ENCODE measurements at places on chromosomes 13 and 19.

DNA sequence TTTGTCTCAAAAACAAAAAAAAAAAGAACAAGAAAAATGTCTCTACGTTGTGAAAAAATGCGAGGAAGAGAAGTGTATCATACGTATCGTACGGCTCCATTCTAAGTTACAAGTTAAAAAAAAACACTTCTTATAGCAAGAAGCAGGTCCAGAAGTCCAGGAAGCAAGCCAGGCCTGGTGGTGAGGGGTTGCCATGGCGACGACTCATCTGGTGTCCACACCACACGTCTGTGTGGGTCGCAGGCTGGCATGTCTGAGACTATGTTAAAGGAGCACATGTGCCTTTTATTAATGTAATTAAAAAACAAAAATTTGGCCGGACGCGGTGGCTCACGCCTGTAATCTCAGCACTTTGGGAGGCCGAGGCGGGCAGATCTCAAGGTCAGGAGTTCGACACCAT is 5.9 kb downstream of the MED16 start:
- no peak for DNase-seq

DNA sequence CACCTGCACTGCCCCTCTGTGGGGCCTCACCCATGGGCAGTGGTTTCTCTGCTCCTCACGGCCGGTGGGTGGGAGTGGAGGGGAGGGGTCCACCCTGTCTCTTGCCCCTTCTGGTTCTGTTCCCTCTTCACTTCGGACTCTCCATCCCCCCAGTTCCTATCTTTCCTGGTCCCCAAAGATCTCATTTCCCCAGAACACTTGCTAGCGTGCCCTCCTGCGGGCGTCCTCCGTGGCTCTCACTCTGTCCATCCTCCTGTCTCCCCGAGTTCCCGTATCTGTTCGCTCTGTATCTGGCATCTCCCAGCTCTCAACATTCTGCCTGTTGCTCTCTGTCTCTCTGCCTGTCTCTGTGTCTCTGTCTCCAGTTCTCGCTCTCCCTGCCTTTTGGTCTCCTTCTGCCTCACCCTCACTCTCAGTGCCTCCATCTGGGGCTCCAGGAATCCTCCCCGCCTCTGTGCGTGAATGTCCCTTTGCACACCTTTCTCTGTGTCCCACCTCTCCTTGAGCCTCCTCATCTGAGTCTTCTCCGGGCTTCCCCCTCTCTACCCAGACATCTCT is 363 bp downstream of the SPIB start:
- no peak for DNase-seq

GRCh38 chr13:70172946-70173597 is 64.8 kb upstream of the KLHL1 start:
- no peak for DNase-seq

DNA sequence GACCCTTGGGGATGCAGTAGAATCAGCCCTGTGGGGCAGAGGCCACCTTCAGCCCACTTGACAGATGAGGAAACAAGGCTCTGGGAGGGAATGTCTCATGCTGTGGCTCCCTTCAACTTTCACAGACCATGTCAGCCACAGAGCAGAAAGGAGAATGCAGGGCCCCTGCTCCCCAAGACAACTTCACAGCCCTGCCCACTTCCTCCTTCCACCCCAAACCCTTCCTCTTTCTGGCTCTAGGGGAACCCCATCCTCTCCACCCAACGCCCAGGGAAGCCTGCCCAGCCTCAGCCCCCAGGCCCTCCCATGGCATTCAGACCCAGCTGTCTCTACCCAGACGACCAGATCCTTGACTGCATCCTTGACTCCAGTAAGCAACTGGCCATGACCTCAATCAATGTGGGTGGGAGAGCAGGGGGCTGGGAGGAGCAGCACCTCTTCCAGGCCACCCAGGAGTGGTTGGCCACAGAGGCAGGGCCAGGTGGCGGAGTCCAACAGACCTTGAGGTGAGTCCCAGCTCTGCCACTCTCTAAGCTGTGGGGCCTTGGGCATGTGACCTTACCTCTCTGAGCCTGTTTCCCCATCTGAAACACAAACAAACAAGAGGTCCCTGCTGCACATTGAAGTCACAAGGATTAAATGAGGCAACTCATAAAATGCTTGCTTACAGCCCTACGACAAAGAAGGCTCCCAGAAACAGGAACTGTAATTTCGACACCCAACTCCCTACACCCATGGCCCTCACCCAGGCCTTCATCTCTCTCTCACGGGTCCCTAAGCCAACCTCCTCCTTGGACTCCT is 15.8 kb downstream of the DEDD2 start:
- DNase-seq: no peak

- DNase-seq: no peak
Measured at GRCh38 chr13:104810242-104810641, 1725.2 kb downstream of the EFNB2 start.

GRCh38 chr19:39401070-39401548 is 5.5 kb upstream of the ZFP36 start:
- no peak for DNase-seq

- DNase-seq: no peak
Measured at GRCh38 chr19:1106841-1107660, 3.3 kb downstream of the GPX4 start.

DNA sequence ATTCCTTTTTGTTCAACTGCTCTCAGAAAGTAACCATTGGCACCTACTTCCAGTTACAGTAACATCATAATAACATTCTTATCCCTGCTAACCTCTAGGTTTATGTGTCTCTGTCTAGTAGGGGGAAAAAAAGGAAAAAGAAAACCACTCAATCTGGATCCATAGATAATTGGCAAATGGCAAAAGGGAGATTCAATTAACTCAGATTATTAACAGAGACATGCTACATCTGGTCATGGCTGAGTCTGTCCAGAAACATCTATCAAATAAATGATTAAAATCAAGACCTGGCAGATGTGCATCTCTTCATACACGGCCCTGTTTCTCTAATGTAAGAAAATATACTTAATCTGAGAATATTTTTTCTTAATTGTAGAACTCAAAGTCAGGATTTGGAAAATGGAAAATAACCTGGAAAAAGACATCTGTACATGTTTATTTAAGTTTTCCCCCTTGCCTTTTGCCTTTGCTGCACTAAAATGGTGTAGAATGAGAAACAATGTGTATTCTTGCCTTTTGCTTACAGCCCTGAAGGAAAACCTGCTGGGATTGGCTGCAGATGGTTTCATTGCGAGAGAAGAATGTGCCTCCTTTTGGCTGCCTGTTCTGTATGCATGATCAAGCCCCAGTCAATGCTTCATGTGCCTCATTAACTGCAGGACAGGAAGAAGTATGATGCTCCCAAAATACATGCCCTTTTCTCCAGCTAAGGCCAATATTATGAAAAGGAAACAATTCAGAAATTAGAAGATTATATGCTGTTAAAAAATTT is 921.6 kb upstream of the PCDH20 start:
- no peak for DNase-seq

GRCh38 chr13:91785431-91786119 is 387.2 kb downstream of the GPC5 start:
- DNase-seq: no peak

DNA sequence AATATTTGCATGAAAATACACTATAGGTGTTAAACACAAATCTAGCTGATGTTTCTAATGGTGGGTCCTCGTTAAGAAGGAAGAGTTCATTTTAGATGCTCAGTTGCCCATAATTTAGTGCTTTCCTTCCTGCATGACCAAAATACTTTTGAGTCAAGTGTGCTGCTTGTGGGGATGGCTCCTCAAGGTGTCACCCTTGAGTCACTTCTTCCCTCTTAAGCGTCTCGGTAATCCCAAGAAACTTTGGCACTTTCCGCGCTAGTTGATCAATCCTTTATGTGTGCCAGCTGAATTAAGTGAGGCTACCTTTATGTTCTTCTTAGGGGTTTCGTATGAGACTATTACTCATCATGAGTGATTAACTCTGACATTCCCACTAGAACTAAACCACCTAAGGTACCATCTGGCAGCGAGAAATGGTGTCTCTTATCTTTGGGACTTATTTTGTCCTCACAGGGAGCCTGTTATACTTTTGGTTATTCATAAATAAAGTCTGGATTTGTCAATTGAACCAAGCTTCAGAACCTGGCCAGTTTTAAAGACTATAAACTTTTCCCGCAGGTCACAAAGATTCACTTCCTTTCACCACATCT is 106.8 kb downstream of the NHLRC3 start:
- peak; percentile 6 for DNase-seq

GRCh38 chr13:100154842-100155416 is 66.0 kb downstream of the PCCA start:
- no peak for DNase-seq

DNA sequence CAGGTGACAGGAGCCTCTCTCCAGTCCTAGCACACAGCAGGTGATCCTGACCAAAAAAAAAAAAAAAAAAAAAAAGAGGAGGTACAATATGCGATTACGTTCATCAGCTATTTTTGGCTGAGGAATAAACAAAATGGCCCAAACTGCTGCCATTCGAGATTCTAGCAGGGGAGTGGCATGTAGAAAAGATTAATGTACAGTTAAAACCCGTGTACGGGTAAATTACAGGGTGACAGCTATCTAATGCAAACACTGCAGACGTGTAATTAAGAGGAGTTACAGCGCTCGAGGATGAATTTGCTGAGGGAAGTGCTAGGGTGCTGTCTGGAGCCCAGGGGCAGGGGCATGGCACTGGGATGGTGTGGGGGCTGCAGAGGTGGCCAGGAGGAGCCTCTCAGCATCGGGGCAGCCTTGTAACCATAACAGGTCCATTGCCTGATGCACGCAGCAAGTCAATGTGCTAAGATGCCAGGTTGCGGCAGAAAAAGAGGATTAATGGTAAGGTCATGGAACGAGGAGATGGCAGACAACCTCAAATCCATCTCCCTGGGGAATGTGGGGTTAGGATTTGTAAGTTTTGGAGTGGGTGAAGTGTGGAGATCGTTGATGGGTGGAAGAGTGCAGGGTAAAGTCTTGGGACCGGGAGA is 17.4 kb downstream of the CHST8 start:
- DNase-seq: no peak

- no peak for DNase-seq
Measured at GRCh38 chr19:24101459-24102115, 14.6 kb downstream of the ZNF254 start.

DNA sequence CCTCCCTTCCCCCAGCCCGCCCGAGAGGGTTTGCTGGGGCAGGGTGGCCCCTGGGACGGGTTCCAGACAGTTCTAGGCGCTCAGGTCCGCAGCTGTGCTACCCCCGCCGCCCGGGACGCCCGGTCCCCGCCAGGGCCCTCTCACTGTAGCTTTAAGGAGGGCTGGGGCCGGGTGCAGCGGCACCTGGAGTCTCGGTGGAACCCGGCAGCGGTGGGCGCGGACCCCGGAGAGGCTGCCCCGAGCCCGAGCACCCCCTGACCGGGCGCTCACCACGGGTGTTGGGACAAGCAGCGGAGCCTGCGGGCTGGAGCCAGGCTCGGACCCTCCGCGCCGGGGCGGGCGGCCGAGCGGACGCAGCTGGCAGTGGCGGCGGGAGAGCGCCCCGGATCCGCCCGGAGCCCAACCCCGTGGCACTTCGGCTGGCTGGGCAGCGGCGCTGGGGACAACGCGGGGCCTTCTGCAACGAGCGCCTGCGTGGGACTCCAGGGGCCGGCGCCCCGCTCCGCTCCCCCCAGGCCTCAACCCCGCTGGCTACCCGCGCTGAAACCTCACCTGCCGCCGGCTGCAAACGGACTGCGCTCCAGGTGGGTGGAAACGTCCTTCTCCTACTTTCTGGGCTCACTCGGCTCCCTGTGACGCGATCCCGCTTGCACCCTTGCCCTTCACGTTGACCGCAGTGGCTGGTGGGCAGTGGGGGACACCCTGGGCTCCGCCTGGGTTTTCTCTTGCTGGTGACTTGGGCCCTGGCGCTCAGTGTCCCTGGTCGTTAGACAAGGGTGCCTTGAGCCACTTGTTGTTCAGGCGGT is 81.1 kb downstream of the ZNF429 start:
- no peak for DNase-seq

DNA sequence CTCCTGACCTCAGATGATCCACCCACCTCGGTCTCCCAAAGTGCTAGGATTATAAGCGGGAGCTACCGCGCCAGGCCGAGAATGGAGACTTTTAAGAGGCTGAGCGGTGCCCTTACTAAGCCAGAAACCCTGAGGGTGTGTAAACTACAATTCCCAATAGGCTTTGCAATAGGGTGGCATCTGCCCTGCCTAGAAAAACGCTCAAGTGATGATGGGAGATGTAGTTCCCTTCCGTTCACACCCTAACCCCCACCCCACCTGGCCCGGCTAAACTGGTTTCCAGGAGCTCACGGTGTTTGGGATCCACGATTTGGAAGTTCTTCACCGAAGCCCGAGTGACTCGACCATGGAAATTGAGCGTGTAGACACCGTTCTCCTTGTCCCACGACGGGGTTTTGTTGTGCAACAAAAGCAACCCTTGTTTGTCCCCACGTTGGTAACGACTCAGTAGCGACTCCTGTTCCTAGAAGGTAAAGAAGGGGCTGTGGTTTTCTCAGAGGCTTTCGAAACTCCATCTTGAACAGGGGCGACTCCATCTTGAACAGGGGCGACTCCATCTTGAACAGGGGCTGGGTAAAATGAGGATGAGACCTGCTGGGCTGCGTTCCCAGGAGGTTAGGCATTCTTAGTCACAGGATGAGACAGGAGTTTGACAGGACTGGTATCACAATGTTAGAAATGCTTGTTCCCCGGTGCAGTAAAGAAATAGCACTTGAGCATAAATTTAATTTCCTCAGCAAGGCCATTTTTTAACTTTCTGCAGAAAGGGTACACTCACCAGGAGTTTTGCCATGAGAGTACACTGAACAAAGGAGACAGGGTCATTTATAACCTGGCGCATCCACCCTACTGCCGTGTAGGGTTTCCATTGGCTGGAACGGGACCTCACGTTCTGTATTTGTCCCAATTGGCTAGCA is 9.8 kb downstream of the PPP1R15A start:
- peak; percentile 33 for DNase-seq

DNA sequence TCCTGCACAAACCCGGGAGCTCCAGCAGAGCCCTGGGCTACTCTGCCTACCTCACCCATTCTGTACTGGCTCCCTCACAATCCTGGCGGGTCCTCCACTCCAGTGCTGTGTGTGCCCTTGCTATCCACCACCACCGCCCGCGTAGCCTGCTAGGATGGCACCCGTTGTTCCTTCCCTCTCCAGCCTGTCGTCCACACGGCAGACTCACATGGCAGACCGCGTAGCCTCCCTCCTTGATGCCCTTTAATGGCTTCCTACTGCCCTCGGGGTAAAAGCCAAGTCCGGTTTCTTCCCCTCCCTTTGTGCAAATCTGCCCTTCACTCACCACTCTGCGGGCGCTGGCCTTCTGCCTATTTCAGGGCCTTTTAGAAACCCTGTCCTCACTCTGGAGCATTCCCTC is 106.6 kb downstream of the RAB20 start:
- DNase-seq: no peak
